ENCODE measurements at places on chromosomes 2 and 18. TPM values are rescaled to one million over a fixed set of nuclear protein-coding genes. Genes with fewer than 3 reads are reported as not detected.
A peak's percentile ranks its signal among the peaks of the same experiment; 100 is the strongest.

GRCh38 chr18:54181856-54182602 is 42.4 kb downstream of the MBD2 start:
- no peak for DNase-seq

GRCh38 chr2:22273853-22274252 is 1111.1 kb upstream of the KLHL29 start:
- DNase-seq = no peak

DNA sequence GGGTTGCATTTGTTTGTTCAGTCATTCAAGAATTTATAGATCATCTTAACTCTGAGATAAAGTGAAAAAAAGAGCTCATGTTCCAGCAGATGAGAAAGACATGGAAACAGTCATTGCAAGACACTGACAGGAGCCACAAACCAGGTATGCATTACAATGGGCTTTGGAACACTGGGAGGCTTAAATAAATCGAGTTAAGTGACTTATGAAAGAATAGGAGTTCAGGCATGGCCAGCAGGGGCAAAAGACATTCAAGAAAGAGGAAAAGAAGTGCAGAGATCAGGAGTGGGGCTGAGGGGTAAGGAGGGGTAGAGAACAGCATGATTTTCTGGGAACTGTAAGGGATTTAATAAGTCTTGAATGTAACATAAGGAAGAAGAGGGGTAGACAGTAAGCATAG is 121.2 kb upstream of the EPC2 start:
- DNase-seq = no peak

- no peak for DNase-seq
Observed at GRCh38 chr2:8413589-8414135, 268.2 kb upstream of the ID2 start.

- no peak for DNase-seq
Observed at GRCh38 chr2:8669157-8669817, 12.6 kb upstream of the ID2 start.

GRCh38 chr2:31430439-31431165 is 16.1 kb upstream of the XDH start:
- DNase-seq = no peak

DNA sequence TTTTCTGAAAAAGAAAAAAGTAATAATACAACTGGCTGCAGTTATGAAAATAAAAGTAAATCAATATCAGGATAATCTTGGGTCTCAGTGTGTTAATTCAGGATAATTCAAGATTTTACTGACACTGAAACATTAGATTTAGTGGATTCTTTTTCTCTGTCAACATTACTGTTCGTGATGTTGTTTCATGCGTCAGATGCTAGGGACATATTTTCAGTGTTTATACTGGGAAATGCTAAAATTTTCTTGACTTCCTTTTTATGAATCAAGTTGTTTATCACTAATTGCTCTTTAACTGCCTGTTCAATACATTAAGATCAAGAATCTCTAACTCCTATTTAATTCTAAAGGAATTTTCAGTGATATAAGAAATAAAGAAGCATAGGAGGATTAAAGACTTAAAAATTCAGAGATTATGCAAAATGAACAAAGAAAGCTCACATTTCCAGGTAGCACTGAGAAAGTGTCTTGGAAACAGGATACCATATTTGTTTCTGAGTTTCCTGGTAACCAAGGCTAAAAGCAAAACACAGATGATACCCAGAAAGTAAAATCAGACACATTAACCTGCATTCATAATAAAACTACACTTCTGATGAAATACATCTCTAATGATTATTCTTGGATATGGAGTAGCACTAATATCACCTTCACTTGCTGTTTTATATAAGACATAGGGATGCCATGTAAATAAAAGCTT is 174.0 kb downstream of the ARL4C start:
- no peak for DNase-seq

DNA sequence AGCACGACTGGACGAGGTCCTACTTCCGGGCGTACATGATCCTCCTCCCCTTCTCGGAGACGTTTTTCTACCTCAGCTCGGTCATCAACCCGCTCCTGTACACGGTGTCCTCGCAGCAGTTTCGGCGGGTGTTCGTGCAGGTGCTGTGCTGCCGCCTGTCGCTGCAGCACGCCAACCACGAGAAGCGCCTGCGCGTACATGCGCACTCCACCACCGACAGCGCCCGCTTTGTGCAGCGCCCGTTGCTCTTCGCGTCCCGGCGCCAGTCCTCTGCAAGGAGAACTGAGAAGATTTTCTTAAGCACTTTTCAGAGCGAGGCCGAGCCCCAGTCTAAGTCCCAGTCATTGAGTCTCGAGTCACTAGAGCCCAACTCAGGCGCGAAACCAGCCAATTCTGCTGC is 24.8 kb downstream of the LYPD1 start:
- DNase-seq = peak; percentile 46

DNA sequence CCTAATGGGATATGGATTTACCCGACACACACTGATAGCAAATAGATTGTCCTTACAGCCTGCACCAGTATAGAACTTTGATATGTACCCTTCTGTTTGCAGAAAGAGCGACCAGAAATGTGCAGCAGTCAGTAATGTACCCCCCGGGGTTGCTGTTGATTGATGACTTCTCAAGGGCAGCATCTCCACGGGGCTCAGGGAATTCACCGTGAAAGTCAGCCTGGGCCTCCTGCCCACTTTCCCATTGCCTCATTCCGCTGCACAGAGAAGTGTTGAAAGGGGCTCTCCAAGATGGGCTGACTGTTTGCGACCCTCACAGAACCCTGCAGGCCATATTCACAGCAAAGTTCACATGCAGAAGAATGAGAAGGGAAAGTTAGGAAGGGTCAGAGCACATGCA is 241.3 kb downstream of the PRKCE start:
- no peak for DNase-seq

DNA sequence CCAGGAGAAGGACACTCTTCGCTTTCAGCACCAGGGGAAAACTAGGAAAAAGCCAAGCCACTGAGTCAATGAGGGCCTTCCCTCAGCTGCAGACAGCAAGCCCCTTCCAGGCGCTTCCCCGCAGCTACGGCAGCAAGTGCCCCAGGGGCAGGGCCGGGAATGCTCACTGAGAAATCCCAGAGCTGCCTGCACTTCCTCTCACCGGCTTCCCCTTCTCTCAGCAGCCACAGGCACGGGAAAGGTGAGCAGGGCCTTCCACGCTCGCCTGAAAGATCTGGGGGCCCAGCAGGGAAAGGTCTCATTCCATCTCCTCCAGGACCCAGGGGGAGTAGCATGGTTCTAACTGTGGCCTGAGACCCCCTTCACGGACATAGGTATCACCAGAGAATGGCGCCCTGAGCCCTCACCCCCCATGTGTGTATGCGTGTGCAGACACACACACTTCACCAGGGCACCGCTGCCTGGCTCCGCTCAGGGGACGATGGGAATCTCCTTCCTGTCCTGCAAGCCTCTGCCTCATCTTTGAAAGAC is 29.6 kb upstream of the FOSL2 start:
- no peak for DNase-seq

GRCh38 chr2:225290757-225291400 is 108.6 kb upstream of the NYAP2 start:
- no peak for DNase-seq

The IL1RL1 gene
- 1.7 TPM for total RNA-seq

The GMPPA gene
- total RNA-seq = 35.9 TPM

The KRTCAP3 gene
- 24.0 TPM for total RNA-seq

The L3MBTL4 gene
- 6.1 TPM for total RNA-seq

The NCKAP5 gene
- total RNA-seq = 1.5 TPM

The GALNT13 gene
- total RNA-seq = 0.24 TPM

The TMEM182 gene
- 4.1 TPM for total RNA-seq

Measured in pancreas (tissue), 10 donors.